ENCODE measurements at places on chromosomes 16 and 17. TPM values are rescaled to one million over a fixed set of nuclear protein-coding genes. Genes with fewer than 3 reads are reported as not detected.

MYO19 gene
- 28.6 TPM for total RNA-seq

KRT13 gene
- total RNA-seq = not detected

CDT1 gene
- total RNA-seq = 37.6 TPM

ARL5C gene
- not detected for total RNA-seq

RAMP2 gene
- total RNA-seq = 2.9 TPM

KRTAP1-5 gene
- not detected for total RNA-seq

HASPIN gene
- 5.8 TPM for total RNA-seq

RHBDL3 gene
- total RNA-seq = 0.17 TPM

HOXB1 gene
- total RNA-seq = not detected

C16orf92 gene
- total RNA-seq = not detected

PRSS33 gene
- not detected for total RNA-seq

TEKT3 gene
- total RNA-seq = 0.08 TPM

WDR59 gene
- total RNA-seq = 17.7 TPM
